Activated CD4-positive, alpha-beta T cell treated with anti-CD3 and anti-CD28 coated beads, Interleukin-2, Interleukin-6, amounts not matched to agents 100 ng/mL and 50 ng/mL, durations not matched to agents 16 hours and 8 hours (primary cell): ENCODE measurements at places on chromosomes 16 and 17.

GRCh38 chr17:44220213-44221083, 973 bp upstream of the UBTF start:
- peak; percentile 64 for DNase-seq

- DNase-seq: no peak
Observed at GRCh38 chr17:64638552-64639203, 23.4 kb downstream of the SMURF2 start.

GRCh38 chr16:89602273-89602951, 11.0 kb upstream of the DPEP1 start:
- DNase-seq: peak; percentile 53

DNA sequence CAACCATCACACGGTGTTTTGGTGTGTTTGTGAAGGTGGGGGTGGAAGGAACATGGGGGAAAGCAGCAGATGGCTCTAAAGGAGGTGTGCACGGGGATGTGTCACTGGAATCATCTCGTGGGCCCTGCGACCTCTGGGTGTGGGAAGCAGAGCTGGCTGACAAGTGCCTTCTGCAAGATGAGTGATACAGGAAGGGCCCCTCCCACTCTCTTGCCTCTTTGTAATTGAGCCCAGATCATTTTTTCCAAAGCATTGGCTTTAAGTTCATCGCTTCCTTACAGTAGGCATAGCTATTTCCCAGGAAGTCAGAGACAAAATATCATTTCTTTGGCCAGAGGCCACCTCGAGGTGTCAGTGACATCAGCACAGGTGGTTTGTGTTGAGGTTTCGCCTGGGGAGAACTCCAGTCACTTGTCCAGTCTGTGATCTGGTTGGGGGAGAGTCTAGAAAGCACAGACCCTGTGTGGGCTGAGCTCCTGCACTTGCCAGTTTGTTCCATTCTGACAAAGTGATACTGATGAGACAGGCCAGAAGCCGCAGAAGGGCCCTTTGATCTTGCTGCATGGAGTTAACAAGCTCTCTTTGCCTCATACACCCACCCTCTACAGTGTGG, 20.6 kb upstream of the SNTB2 start:
- DNase-seq: peak; percentile 83

- no peak for DNase-seq
Observed at GRCh38 chr17:83135692-83136091, 56.3 kb downstream of the METRNL start.

GRCh38 chr17:3915995-3916696, at the start of gene P2RX1:
Gene P2RX1, minus strand, starts transcription at chr17:3916465. Its CDS starts 240 bp downstream, at chr17:3916225.
- DNase-seq: peak; percentile 61

GRCh38 chr17:41455236-41455635, 11.9 kb downstream of the KRT32 start:
- DNase-seq: no peak

- DNase-seq: no peak
Observed at GRCh38 chr16:86631444-86631843, 53.1 kb downstream of the FOXL1 start.

DNA sequence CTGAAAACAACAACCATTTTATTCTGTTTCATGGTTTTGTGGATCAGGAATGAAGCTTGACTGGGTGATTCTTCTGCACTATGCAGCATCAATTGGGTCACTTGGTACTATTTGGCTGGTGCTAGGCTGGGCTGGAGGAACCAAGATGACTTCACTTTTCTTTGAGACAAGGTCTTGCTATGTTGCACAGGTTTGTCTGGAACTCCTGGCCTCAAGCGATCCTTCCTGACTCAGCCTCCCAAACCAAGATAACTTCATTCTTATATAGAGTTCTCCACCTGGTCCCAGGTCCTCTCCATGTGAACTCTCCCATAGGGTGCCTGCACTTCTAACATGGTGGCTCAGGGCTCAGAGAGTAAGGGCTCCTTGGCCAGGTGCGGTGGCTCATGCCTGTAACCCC, 1.9 kb upstream of the PIPOX start:
- DNase-seq: no peak

DNA sequence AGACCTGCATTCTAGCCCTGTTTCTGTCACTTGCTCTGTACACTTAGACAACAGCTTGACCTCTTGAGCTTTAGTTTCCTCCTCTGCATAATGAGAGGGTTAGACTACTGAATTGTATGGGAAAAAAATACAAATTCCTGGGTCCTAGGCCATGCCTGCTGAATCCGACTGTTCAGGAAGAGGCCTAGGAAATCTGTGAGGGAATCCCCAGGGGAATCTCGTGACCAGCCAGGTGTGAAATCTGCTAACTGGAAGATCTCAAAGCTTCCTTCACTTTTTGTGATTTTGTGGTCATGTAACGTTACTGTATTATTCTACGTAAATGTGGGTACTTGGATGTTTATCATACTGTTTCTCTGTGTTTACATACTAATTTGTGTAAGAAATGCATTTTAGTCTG, 58.2 kb downstream of the CYLD start:
- no peak for DNase-seq

DNA sequence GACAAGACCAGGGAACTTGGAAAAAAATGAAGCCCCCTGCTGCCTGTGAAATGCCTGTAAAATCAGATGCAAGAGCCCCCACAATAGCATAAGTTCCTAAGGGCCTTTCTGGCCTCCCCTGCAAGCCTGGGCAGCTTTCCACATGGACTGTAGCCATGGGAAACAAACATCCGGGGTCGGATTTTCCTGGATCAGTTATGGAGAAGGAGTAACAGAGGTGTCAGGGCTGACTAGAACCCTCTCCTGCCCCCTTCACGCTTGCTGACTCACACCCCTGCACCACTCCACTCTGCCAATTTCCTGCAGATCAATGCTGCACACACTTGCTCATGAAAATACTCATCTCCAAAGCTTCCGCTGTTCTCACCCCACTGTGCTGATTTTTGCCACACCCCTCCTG, 258.6 kb downstream of the CBLN1 start:
- no peak for DNase-seq

DNA sequence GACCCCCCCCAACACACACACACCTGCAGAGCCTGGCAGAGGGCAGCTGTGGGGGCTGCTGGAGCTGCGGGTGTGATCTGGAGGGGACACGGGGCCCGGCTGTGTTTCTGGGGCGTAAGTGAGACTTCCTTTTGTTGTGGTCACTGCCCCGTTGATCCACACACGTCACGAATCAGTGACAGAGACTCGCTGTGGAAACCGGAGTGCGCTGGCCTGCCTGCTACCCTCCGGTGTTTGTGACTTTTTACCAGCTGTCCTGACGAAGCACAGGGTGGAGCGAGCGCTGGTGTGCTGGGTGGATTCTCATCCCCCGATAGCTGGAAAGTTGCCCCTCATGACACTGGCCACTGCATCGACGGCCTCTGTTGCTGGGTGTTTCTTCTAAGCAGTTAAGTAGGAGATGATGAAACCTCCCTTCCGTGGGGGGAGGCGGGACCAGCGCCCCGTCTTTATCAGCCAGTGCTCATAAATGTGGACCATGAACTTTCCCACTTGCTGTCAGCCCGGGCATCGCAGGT, 2.3 kb downstream of the METRNL start:
- no peak for DNase-seq

GRCh38 chr17:47620503-47621245, 29.0 kb upstream of the KPNB1 start:
- peak; percentile 63 for DNase-seq

DNA sequence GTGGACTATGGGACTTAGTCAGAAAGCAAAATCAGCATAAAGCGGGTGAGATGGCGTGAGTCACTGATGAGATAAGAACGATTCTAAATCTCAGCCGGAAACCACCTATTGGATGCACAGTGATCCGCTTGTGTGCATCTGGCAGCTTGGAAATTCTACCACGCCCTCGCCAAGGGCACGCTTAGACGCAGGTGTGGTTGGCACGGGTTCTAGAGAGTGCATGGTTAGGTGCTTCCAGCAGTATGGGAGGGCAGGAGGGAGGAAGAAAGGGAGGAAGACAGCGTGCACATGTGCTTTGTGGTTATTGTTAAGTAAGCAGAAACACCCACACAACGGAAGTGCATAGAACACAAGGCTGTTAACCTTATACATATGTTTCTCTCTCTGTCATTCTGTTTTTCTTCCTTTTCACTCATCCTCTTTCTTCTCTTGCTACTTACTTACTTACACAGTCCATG, 374.0 kb upstream of the ASIC2 start:
- DNase-seq: peak; percentile 67

DNA sequence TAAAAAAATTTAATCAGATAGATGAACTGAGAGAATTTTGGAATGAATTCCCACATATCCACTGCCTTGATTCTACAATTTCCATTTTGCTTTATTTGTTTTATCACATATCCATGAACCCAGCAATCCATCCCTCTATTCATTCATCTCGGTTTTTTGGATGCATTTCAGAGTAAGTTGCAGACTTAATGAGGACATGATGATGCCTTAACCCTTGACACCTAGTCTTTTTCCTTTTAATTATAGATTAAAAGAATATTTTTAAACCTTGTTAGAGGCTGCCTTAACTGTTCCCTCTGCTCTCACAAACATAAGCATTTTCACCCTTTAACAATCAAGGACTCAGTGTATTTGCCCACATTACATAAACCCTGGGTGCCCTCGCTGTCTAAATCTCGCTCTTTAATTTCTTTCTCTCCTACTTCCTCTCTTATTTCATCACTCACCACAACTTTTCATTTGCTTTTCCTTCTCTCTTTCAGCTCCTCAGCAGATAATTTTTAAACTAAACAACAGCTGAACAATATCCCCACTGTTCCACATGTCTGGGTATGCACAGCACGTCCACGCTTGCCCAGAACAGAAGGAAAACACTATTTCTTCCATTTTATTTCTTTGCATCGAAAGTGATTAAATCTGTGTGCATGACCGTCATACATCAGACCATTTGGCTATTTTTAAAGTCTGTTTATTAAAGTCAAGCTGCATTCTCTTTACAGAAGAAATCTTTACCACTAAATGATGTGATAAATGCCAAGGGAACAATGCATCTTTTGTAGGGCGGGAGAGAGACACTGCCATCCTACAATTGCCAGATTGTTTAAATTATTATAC, 39.9 kb downstream of the IQCK start:
- DNase-seq: no peak

- no peak for DNase-seq
Observed at GRCh38 chr16:66427036-66427860, at the start of gene BEAN1. Gene BEAN1, plus strand, starts transcription at chr16:66427295. Its CDS starts 10,382 bp downstream, at chr16:66437677.

GRCh38 chr17:77516902-77517301, 376.1 kb downstream of the SEC14L1 start:
- DNase-seq: peak; percentile 51

DNA sequence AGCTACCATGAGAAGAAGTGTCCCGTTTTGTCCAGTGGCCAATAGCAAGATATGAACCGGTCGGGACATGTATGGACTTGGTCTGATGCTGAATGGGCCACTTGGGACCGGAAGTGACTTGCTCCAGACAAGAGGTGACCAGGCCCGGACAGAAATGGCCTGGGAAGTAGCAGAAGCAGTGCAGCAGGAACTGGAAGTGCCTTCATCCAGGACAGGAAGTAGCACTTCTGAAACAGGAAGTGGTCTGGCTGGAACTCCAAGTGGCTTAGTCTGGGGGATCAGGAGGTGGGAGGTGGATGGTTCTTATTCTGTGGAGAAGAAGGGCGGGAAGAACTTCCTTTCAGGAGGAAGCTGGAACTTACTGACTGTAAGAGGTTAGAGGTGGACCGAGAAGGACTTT, 5.3 kb downstream of the EFNB3 start:
- no peak for DNase-seq

- DNase-seq: peak; percentile 11
Observed at GRCh38 chr17:58920773-58921172, 165.1 kb downstream of the PPM1E start.

- DNase-seq: no peak
Observed at GRCh38 chr17:9020096-9020823, 1.1 kb upstream of the NTN1 start.

DNA sequence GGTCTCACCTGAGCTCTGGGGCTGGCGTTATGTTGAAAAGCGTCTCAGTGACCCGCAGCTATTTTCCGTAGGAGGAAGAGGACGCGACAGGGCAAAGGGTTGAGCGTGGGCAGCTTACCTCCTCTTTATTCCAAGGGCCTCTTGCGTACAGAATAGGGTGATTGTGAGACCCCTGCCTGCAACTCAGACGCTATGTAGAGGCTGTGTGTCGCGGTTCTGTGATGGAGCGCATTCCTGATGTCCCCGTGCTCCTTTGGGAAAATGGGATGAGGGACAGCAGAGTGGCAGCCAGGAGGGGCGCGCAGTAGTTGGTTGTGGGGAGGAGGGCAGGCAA, 531 bp upstream of the CDH8 start:
- no peak for DNase-seq

DNA sequence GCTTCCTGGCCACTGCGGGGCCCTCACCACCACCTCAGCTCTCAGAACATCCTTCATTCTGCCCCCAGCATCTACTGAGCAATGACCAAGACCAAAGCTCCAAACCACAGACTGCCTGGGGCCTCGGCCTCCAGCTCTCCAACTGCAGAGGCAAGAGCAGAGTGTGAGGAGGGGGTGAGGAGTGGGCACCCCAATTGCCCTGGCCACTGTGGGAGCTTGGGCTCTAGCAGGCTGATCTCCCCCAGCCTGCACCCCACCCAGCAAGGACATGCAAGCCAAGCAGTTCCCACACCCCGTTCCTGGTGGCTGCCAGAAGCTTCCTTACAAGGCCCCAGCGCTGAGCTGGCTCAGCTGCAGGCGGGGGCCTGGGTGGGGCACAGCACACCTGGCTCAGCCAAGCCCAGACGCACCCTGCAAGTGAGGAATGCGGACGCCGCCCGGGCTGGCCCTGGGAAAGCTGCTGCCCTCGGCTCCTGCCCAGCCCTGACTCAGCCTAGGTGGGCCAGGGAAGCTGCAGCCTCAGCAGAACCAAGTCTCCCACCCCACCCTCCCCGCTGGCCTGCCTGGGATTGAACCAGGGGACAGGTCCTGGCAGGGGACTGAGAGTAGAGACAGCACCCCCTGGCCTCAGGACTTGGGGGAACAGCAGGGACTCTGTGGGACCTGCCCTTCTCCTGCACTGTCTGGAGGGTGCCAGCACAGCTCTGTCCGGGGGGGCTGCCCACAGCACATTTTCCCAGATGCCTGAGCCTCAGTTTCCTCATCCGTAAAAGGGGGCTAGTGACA, 29.7 kb upstream of the KRT17 start:
- no peak for DNase-seq

DNA sequence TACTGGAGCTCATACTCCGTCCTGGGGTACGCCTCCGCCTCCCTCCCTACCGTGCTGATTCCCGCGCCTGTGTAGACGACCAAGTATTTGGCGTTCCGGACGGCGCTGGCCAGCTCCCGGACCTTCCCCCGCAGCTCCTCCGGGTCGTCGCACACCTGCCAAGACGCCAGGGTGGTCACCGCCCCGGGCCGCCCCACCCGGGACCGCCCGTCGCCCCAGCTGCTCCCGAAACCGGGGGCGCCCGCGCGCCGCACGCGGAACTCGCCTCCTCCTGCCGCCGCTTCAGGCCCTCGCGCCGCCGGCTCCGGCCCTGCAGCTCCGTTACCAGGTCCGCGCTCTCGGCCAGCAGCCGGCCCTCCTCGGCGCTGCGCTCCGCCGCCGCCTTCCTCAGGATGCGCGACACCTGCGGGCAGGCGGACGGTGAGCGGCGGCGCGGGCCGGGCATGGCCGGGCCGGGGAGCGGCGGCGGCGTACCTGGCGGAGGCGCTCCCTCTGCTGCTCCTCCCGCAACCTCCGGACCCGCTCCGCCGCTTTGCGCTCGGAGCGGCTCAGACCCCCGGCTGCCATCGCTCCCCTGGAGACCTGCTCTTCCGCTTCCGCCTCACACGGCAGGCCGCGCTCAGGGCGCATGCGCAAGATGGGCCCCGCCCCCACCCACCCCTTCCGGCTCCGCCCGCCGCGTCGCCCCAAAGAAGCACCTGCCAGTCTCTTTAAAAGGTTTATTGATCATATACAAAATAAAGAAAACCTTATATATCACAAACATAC, at the start of gene SIRT7:
TSS of gene SIRT7 (minus strand) at position 612 of the 768 bp plus-strand sequence. CDS start at position 567, 45 bp downstream.
- DNase-seq: peak; percentile 90

GRCh38 chr17:10226930-10227695, 28.7 kb upstream of the GAS7 start:
- DNase-seq: peak; percentile 51
